Foreskin melanocyte (primary cell): ENCODE measurements at places on chromosomes 1 and 21.

DNA sequence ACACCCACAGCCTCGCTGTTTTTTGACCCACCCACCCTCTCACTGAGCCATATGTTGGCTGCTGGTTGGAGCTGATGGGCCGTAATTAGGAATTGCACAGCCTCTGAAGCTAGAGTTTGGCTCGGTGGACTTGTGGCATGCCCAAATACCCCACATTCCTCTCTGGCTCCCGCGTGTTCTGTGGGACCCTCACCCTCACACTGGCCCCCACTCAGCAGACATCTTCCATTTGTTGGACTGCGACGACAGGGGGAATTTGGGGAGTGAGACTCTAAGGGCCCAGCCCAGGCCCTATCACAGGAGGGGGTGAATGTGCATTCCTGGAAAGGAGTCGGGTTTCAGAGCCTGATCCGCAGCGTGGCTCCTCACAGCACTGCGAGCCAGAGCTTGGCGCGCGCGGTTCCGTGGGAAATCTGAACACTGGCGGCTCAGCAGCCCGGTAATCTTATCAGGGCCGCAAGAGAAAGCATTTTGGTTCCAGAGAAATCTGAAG lies 5.2 kb downstream of the RCSD1 start:
- DNase-seq: no peak

GRCh38 chr1:190479516-190479915 lies 1.9 kb upstream of the BRINP3 start:
- DNase-seq: no peak

DNA sequence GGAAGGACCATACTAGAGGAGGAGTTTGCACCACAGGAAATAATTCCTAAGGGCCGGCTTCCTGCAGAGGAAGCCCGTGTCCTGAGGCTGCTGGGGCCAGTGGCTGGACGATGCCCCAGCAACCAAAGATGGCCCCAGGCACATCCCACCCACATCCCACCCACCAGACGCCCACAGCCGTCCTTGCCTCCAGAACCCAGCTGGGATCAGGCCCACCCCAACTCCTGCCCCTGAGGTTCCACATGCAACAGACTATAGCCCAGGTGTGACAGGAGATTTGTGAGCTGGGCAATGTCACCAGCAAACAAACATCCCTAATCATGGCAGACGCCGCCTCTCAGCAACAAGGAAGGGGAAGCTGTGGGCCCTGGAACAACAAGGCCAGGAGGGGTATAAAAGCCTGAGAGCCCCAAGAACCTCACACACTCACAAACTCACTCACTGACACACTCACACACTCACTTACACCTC lies at the start of gene KRTAP10-9:
KRTAP10-9 (plus strand) TSS at position 421 of the 471 bp plus-strand sequence. CDS start 79 bp downstream, outside the sequence.
- no peak for DNase-seq

DNA sequence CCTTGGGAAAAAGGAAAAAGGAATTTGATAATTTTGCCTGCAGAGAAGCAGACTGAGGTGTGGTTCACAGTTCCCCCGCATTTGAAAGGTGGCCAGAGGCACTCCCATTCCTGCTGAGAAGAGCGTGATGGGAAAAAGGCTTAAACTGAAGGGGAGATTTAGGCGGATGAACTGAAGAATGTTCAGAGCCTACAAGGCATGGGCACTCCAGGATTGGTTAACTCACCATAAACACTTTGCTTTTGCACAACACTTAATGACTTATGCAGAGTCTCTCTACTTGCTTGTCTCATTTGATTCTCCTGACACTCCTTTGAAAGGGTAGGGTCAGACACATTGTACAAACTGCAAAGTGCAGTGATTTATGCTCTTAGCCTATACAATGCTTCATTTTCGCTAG lies 119.6 kb upstream of the RUNX1 start:
- no peak for DNase-seq

- no peak for DNase-seq
These were observed 562 bp upstream of the EPB41 start for GRCh38 chr1:28913786-28914227.

DNA sequence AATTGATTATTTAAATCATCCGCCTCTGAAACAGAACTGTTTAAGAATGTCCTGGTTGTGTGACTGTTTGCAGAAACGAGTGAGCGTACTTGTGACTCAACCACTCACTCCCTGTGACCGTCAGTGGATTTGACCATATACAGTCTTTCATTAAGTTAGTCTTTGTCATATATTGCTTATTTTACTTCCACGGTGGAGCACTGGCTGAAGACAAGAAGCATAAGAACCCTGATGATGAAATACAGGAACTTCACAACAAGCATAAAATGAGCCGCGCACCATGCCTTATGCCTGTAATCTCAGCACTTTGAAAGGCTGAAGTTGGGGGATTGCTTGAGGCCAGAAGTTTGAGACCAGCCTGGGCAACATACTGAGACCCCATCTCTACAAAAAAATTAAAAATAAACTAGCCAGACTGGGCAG lies 194.0 kb downstream of the TOMM20 start:
- peak; percentile 61 for DNase-seq

DNA sequence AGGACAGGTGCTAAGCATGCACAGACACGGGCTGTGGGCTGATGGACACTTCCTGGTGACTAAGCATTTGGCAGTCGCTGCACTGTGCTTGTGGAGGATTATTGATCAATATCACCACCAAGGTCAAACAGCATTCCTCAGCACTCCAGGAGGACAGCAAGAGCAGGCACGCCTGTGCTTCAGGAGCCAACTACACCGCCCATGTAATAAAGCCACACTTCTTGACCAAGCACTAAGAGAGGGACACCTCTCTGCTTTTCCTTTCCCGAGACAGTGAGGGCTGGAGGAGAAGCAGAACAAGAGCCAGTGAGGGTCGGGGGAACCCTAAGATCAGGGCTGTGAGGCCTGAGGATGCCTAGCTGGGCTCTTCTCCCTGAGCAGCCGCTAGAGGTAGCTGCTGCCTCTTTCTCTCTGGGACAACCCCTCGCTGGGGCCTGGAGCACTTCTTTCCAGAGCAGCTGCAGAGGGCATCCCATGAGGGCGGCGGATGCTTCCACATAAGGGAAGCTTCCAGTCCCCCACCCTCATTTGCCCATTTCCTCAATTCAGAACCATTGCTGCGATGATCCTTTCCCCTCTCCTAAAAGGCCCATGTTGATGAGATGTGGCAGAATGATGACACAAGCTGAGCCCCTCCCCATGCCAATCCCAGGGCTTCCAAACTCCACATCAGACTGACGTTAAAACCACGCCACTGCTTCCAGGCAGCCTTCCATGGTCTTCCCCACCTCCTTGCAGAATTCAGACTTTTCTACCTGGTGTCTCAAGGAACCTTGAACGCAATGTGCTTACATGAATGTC lies 19.1 kb downstream of the RAB7B start:
- peak; percentile 28 for DNase-seq

DNA sequence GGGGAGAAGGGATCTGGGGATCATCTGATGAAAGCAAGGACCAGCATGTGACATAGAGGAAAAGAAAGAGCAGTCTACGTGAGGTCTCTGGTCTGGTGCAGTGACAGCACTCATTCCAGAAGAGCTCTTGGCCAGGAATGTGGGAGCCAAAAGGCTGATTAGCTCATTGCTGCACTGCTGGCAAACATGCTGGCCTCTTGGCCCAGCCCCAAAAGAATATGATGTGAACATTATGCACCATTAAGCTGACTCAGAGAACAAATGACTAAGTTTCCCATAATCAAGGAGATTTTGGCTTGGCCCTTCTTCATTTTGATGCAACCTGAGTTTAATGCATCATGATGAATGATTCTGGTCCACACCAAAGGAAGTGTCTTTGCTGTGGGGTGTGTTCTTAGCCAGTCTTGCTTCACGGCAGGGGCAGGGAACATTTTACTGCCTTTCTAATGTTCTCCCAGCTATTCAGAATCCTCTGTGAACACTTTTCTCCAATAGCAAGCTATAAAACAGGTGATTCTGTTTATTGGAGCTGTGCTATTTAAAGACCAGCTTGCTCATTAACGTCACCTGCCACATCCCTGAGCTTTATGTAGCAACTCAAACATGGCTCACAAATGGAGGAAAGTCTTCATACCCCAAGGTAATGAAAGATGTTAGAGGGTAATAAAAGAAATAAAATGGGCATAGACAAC lies 55.1 kb downstream of the PCBP3 start:
- DNase-seq: no peak

DNA sequence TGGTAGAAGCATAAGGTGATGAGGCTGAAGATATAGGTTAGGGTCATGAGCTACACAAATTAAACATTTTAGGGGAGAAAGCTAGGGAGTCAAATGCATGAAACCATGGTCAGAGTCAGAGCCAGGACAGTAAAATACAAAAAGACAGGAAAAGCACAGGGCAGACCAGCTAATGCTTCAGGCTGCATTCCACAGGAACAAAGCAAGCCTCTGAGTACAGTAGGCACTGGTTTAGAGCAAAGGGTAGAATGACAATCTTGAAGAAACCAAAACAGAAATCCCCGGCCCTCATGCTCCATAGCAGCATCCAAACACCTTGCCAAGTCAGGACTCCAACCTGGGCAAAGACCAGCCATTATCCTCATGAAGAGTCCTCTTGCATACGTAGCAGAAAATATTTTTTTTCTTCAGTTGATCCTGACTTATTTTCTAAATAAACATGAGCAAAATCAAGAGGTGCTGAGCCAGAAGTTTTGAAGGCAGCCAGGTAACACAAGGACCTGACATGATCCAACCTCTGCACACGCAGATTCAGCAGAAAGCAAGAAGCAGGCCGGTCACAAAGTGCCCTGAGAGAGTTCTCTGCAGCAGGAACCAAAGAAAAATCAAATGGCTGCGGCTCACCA lies 273.1 kb downstream of the TTLL7 start:
- DNase-seq: peak; percentile 41

- DNase-seq: peak; percentile 15
These were observed 17.7 kb downstream of the HIPK1 start for GRCh38 chr1:113946678-113947387.

DNA sequence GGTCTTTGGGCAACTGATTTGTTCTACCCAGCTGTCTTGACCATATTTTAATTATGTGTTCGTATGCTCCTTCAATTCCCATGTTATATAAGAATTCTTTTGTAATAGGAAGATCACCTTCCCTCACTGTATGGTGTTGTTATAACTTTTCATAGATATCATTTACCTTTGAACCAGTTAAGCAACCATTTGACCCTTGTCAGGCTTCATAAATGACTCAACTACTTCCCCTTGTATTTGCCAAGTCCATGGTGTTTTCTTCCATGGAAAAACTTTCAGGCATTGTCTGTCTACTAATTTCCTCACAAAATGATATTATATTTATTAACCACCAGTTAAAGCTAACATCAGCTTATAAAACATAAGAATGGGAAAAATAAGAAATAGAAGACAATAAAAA lies 5.1 kb downstream of the BPNT1 start:
- DNase-seq: no peak

- DNase-seq: peak; percentile 51
These were observed 5.3 kb upstream of the SLC6A9 start for GRCh38 chr1:44036409-44037139.

DNA sequence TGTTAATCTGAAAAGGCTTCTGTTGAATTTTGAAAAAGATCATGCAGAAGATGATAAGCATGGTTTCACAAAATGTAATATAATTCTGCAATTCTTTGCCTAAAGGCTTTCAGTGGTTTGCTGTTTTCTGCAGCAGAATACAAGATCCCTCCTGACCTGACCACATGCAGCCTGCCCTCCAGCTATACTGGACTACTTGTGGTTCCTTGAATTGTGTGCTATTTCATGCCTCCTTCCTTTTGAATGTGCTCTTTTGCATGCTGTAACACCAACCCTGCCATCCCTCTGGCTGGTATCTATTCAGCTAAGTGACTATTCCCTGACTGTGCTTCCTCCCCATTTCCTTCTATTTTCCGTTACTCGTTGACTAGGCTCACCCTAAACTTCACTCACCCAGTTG lies 55.5 kb downstream of the CACNA1E start:
- DNase-seq: peak; percentile 99

- DNase-seq: no peak
These were observed 150.8 kb downstream of the NFIA start for GRCh38 chr1:61233121-61233660.

GRCh38 chr1:147502760-147503159 lies 38.5 kb upstream of the BCL9 start:
- DNase-seq: no peak

- no peak for DNase-seq
These were observed 218.5 kb downstream of the PBX1 start for GRCh38 chr1:164777518-164777917.

DNA sequence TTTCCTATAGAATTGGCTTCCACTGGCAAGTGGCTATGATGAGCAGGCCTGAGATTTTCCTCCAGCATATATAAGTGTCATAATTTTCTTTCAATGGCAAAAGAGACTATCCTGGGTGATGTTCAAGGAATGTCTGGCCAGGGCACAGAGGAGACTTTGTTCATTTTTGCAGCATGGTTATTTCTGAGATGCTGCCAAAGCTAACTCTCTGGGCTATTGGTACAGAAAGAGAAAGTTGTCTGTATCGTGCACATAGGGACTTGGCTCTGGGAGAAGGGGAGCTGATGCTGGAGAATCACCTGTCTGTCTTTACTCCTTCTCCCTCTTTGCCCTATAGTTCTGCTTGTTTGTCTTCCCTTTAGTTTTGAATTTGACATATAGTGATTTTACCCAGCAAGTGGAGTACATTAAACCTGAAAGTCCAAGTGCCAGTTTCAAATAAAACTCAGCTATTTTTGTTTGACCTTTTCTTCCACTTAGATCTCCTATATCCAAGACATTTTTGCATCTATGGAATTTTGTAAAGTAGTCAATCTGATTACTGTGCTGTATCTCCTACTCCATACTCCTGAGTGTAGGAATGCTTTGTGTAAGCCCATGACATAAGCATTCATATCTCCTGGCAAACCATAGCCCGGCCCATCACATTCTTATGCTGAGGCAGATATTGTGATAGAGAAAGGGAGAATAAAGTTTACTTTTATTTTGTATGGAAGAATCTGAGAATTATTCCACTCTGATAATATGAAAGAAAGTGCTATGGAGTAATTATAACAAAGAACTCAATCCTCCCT lies 3.9 kb downstream of the FNDC7 start:
- DNase-seq: peak; percentile 11

DNA sequence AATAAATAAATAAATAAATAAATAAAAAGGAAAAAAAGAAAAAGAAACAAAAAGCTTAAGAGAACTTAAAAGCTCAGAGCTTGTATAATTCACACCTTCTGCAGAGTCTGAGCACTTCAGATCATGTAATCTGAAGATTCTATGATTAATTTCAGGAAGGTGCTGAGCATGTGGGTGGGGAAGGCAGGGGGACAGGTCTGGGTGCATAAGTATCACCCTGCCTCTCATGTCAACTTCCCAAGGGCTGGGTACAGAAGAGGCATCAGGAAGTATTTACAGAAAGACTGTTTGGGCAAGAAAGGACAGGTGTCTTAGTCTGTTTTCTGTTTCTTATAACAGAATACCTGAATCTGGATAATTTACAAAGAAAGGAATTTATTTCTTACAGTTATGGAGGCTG lies 20.4 kb upstream of the PADI2 start:
- DNase-seq: no peak
